Stimulated activated memory B cell treated with anti-CD40 and anti-IgM and Interleukin-4, amounts not matched to agents 10 μg/mL and 1 μg/mL and 100 μg/mL, for 72 hours (primary cell): ENCODE measurements at places on chromosomes 12 and 14.
A peak's percentile ranks its signal among the peaks of the same experiment; 100 is the strongest.

GRCh38 chr14:75495882-75496281, 26.4 kb upstream of the BATF start:
- no peak for ATAC-seq

- ATAC-seq = no peak
These were observed 6.4 kb downstream of the ERP27 start for GRCh38 chr12:14931791-14932560.

GRCh38 chr14:89811954-89812575, 142.5 kb downstream of the EFCAB11 start:
- no peak for ATAC-seq

GRCh38 chr14:58270628-58271027, 26.0 kb downstream of the PSMA3 start:
- no peak for ATAC-seq

GRCh38 chr12:120110550-120111501, 5.7 kb downstream of the RAB35 start:
- peak; percentile 92 for ATAC-seq

DNA sequence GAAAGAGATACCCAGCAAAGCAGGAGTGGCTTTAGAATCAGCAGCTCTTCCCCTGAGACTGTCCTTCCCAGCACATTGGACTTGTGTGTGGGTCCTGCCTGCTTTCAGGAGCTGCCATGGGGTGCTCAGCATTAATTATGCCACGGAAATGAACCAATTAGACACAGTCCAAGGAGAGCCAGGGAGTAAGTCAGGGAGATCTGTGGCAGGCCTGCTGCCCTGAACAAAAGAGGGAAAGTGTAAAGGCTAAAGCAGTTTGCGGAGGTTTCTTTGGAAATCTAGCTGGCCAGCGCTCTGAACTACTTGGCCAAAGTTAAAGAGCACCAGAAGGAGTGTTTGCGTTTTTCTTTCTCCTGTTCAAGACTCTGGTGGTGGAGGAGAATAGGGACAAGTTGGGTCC, 65.7 kb upstream of the SRSF5 start:
- ATAC-seq = no peak

DNA sequence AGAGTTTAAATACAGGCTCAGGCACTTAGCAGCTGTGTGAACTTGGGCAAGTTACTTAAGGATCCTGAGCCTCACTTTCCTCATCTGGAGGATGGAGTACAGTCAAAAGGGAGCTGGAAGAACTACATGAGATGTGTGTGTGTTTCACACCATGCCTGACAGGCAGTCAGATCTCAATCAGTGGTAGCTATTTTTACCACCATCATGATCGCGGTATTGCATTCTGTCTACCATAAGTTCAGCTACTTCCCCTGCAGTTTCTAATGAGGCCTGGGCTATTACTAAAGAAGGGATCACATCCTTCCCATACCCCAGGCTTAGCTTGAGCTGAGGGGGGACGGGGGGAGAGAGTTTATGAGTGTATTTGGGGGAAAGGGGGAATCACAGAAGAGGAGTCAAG, 7.0 kb downstream of the AQP6 start:
- no peak for ATAC-seq

GRCh38 chr12:53486736-53487487, 12.3 kb downstream of the MAP3K12 start:
- no peak for ATAC-seq

GRCh38 chr14:54902143-54902520, 494 bp downstream of the GCH1 start:
- ATAC-seq = peak; percentile 81

DNA sequence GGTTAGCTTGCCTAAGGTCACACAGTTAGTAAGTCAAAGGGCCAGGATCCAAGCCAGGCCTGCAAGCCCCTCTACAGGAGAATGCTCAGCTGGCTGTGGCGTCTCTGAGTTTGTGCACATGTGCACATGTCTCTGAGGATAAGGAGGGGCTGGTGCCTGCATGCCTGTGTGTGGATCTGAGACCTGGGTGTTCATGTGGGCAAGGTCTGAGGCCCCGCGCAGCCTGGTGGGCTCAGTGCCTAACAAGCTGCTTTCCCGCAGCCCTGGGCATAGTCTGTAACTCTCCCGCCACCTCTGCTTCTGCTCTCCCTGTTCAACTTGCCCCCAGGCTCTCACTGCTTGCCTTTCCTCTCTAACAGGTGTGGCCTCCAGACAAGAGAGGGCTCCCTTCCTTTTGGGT, 4.3 kb upstream of the SLC6A12 start:
- no peak for ATAC-seq
